ENCODE measurements at places on chromosomes 5 and 9. TPM values are rescaled to one million over a fixed set of nuclear protein-coding genes. Genes with fewer than 3 reads are reported as not detected.

Gene GABBR2
- 13.7 TPM for total RNA-seq

Gene PHAX
- total RNA-seq, result 50.2 TPM

Gene SLC4A9
- total RNA-seq, result not detected

Gene GRXCR2
- not detected for total RNA-seq

Gene MAMDC2
- 26.4 TPM for total RNA-seq

Gene TMOD1
- 1.5 TPM for total RNA-seq

Gene GFRA3
- not detected for total RNA-seq

Gene IFNB1
- total RNA-seq, result not detected

Gene LOX
- 36.9 TPM for total RNA-seq

Gene MZB1
- total RNA-seq, result not detected

Gene BSPRY
- total RNA-seq, result not detected

Gene HMMR
- 17.9 TPM for total RNA-seq

Gene BHMT
- not detected for total RNA-seq

Measured in pulmonary artery endothelial cell (primary cell).